H9 (cell line): ENCODE measurements at places on chromosomes 2 and 18. TPM values are rescaled to one million over a fixed set of nuclear protein-coding genes. Genes with fewer than 3 reads are reported as not detected.

Gene RAPGEF4
- 1.4 and 1.5 TPM in 2 replicates for total RNA-seq

Gene NEU2
- not detected in 2 replicates for total RNA-seq

Gene CDCA7
- total RNA-seq: 48.9 and 50.3 TPM in 2 replicates

Gene AKAIN1
- not detected in 2 replicates for total RNA-seq

- no peak for DNase-seq
- peaks cover 47% of the 10 kb centered on the region for H3K36me3 ChIP-seq
- H3K27ac ChIP-seq: no peak overlapping the region
- H3K4me3 ChIP-seq: no peak overlapping the region
- H3K27me3 ChIP-seq: no peaks in the 10 kb centered on the region
These were observed 2.9 kb downstream of the DUSP11 start for GRCh38 chr2:73776869-73777519.

DNA sequence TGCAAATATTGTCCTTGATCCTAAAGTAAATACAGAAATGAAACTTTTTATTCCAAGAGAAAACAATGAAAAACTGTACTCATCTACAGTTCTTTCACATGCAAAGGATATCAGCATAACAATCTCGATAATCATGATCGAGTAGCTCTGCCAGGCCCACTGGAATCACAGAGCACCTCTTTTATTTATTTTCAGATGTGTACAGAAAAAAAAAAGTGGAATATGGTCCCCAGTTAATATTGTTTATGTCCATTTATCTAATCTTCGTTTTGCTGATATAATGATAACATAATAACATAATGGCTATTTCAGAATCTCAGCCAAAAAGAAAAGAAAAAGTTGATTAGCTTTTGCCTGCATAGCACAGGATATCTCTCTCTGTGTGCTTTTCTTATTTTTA, 6.5 kb downstream of the ZNF385B start:
- no peaks in the 10 kb centered on the region for H3K36me3 ChIP-seq
- H3K4me3 ChIP-seq: no peak overlapping the region
- H3K4me1 ChIP-seq: no peaks in the 10 kb centered on the region
- H3K27ac ChIP-seq: no peak overlapping the region

DNA sequence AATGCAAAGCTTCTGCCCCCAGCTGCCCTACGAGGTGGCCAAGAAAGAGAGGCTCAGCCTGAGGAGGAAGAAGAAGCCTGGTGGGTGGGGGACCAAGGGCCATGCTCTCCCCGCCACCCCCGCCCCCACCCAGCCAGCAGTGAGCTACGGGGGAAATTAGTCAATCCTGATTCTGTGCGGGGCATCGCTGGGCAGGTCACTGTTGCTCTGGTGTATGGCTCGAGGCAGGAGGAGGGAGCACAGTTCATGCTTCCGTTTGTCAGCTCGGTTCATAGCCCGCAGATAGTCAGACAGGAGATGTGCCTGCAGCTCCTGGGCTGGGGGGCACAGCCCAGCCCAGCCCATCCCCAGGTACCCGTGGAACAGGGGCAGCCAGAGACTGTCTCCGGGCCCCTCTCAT, 17.1 kb downstream of the RAMP1 start:
- no peak overlapping the region for H3K27ac ChIP-seq
- no peak overlapping the region for H3K4me3 ChIP-seq
- no peaks in the 10 kb centered on the region; the same call in 1 of the 2 replicates for H3K4me1 ChIP-seq
- H3K36me3 ChIP-seq: no peaks in the 10 kb centered on the region; the same call in 2 of the 3 replicates

DNA sequence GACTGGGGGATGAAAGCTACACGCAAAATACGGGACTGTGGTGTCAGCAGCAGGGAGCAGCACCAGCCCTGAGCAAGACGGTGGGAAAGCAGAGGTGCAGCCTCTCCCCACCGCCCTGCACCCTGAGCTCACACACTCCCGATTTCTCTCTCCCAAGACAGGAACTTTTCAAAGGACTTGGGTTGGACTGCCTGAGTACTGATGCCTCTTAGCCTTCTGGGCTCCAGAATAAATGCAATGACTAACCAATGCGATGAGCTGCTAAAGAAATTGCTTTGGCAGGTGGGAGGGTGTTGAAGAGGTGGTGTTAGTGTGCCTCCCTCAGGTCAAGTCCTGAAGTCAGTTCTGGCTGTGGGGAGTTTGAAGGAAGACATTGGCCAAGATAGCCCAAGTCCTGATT, 9.6 kb downstream of the TRIM54 start:
- no peak overlapping the region for H3K27ac ChIP-seq
- H3K4me3 ChIP-seq: no peak overlapping the region
- H3K36me3 ChIP-seq: no peaks in the 10 kb centered on the region
- no peaks in the 10 kb centered on the region; the same call in 1 of the 2 replicates for H3K4me1 ChIP-seq

DNA sequence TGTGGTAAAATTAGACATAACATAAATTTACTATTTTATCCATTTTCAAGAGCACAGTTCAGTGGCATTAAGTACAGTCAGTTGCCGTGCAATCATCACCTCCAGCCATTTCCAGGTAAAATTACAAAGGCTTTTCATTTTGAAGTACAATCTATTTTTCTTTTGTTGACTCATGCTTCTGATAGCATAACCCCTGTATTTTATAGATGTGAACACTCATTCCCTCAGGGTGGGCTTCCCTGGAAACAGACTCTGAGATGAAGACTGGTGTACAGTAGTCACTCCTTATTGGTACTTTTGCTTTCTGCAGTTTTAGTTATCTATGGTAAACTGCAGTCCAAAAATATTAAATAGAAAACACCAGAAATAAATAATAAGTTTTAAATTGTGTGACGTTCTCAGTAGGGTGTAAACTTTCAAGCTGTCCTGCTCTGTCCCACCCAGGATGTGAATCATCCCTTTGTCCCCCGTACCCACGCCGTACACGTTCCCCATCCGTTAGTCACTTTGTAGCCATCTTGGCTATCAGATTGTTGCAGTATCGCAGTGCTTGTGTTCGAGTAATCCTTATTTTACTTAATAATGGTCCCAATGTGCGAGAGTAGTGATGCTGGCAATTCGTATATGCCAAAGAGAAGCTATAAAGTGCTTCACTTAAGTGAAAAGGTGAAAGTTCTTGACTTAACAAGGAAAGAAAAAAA, 41.1 kb upstream of the NAB1 start:
- H3K27ac ChIP-seq: no peak overlapping the region
- H3K36me3 ChIP-seq: peaks cover 10% of the 10 kb centered on the region
- no peaks in the 10 kb centered on the region for H3K4me1 ChIP-seq
- H3K27me3 ChIP-seq: no peaks in the 10 kb centered on the region
- H3K4me3 ChIP-seq: no peak overlapping the region
- no peak for DNase-seq

GRCh38 chr2:133768658-133769435, 200.6 kb upstream of the NCKAP5 start:
- no peaks in the 10 kb centered on the region for H3K27me3 ChIP-seq
- H3K36me3 ChIP-seq: no peaks in the 10 kb centered on the region
- H3K4me3 ChIP-seq: no peak overlapping the region

GRCh38 chr2:20108655-20109396, 57.4 kb upstream of the LAPTM4A start:
- H3K27me3 ChIP-seq: no peaks in the 10 kb centered on the region
- no peaks in the 10 kb centered on the region for H3K4me1 ChIP-seq
- no peaks in the 10 kb centered on the region for H3K36me3 ChIP-seq
- no peak overlapping the region for H3K4me3 ChIP-seq

DNA sequence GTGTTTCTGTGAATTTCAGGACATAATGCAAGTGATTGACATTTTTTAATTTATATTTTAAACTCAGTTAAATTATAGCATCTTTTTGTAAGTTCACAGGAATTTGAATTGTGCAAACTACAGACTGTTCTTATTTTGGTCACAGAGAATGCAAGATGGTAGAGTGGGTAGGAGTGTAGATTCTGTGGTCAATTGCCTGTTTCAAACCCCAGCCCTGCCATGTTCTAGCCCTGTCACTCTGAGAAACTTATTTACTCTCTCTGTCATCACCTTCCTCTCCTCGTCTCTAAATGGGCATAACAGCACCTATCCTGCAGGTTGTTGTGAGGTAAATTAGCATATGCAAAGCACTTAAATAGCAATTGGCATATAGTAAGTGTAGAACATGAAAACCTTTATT, 879.8 kb downstream of the CPS1 start:
- H3K36me3 ChIP-seq: no peaks in the 10 kb centered on the region
- no peak overlapping the region for H3K4me3 ChIP-seq
- no peak overlapping the region for H3K27ac ChIP-seq
- DNase-seq: no peak
- H3K27me3 ChIP-seq: no peaks in the 10 kb centered on the region

- H3K27me3 ChIP-seq: no peaks in the 10 kb centered on the region
- no peaks in the 10 kb centered on the region for H3K4me1 ChIP-seq
- no peak overlapping the region for H3K27ac ChIP-seq
- no peak overlapping the region for H3K4me3 ChIP-seq
- peaks cover 4% of the 10 kb centered on the region for H3K36me3 ChIP-seq
- no peak for DNase-seq
These were observed 75.8 kb downstream of the KIDINS220 start for GRCh38 chr2:8761529-8762164.

GRCh38 chr2:52386433-52387030, 1354.6 kb upstream of the NRXN1 start:
- H3K27me3 ChIP-seq: no peaks in the 10 kb centered on the region
- DNase-seq: no peak
- no peaks in the 10 kb centered on the region for H3K4me1 ChIP-seq

GRCh38 chr2:221405521-221405920, 166.6 kb downstream of the EPHA4 start:
- no peak for DNase-seq
- H3K4me1 ChIP-seq: no peaks in the 10 kb centered on the region
- H3K4me3 ChIP-seq: no peak overlapping the region
- H3K36me3 ChIP-seq: no peaks in the 10 kb centered on the region
- no peaks in the 10 kb centered on the region for H3K27me3 ChIP-seq

DNA sequence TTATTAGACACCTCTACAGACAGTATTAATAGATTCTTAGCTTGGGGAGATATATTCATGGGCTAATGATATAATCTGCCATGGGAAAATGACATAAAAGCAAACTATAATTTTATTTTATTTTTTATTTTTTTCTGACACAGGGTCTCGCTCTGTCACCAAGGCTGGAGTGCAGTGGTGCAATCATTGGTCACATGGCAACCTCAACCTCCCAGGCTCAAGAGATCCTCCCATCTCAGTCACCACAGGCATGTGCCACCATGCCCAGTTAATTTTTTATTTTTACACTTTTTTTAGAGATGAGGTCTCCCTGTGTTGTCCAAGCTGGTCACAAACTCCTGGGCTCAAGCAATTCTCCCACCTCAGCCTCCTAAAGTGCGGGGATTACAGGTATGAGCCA, 39.3 kb downstream of the RTN4 start:
- no peak overlapping the region for H3K4me3 ChIP-seq
- no peak overlapping the region for H3K27ac ChIP-seq

- peaks cover 5% of the 10 kb centered on the region; the same call in 2 of the 3 replicates for H3K36me3 ChIP-seq
- H3K27me3 ChIP-seq: no peaks in the 10 kb centered on the region
- H3K27ac ChIP-seq: no peak overlapping the region
- no peak for DNase-seq
These were observed 17.5 kb downstream of the MAP4K3 start for GRCh38 chr2:39419282-39420223.

GRCh38 chr18:46573156-46573555, 83.9 kb downstream of the LOXHD1 start:
- no peaks in the 10 kb centered on the region for H3K27me3 ChIP-seq
- H3K4me3 ChIP-seq: no peak overlapping the region
- H3K27ac ChIP-seq: no peak overlapping the region
- no peak for DNase-seq
- H3K4me1 ChIP-seq: no peaks in the 10 kb centered on the region

DNA sequence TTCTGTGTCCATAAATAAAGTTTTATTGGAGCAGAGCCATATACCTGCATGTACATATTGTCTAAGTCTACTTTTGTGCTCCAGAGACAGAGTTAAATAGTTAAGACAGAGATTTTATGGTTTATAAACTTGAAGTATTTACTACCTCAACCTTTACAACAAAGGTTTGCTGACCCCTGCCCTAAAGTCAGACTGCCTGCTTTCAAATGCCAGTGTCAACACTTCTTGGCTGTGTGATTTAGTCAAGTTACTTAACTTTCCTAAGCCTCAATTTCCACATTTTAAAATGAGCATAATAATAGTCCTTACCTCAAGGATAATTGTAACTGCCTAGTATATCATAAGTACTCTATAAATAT, 44.4 kb upstream of the ITPRID2 start:
- DNase-seq: no peak
- no peaks in the 10 kb centered on the region for H3K27me3 ChIP-seq
- no peaks in the 10 kb centered on the region for H3K4me1 ChIP-seq
- H3K36me3 ChIP-seq: no peaks in the 10 kb centered on the region
- H3K27ac ChIP-seq: no peak overlapping the region
- no peak overlapping the region for H3K4me3 ChIP-seq

- H3K27me3 ChIP-seq: no peaks in the 10 kb centered on the region; the same call in 1 of the 2 replicates
- no peaks in the 10 kb centered on the region for H3K36me3 ChIP-seq
- no peak overlapping the region for H3K27ac ChIP-seq
- H3K4me1 ChIP-seq: no peaks in the 10 kb centered on the region
These were observed 113.1 kb downstream of the NFATC1 start for GRCh38 chr18:79508565-79509535.

- peak; percentile 67 for DNase-seq
- no peaks in the 10 kb centered on the region for H3K36me3 ChIP-seq
- no peak overlapping the region for H3K4me3 ChIP-seq
- H3K27me3 ChIP-seq: no peaks in the 10 kb centered on the region
These were observed 50.8 kb downstream of the TRABD2A start for GRCh38 chr2:84830095-84830494.

DNA sequence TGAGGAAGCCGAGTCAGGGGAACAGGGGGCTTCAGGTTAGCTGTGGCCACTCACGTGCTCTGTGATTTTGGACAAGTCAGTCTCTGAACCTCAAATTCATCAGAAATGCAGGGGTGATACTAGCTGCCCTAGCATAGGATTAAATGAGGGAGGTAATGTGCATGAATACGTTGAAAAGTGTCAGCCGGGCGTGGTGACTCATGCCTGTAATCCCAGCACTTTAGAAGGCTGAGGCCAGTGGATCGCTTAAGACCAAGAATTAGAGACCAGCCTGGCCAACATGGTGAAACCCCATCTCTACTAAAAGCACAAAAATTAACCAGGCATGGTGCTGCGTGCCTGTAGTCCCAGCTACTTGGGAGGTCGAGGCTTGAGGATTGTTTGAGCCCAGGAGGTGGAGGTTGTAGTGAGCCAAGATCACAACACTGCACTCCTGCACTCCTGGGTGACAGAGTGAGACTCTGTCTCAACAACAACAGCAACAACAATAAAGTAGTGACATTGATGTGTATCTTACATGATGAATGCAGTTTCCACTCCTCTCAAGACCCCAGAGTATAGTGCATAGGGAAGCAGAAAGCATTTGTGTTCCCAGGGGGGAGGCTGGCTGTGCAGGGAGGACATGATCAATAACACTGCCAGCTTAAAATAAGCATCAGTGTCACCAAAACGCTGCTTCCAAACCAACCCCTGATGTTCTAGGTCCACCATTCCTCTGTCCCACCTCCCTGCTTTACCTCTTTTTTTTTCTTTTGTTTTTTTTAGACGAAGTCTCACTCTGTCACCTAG, 68.8 kb downstream of the HNRNPLL start:
- H3K4me1 ChIP-seq: no peaks in the 10 kb centered on the region
- H3K4me3 ChIP-seq: no peak overlapping the region
- no peak overlapping the region for H3K27ac ChIP-seq
- H3K27me3 ChIP-seq: no peaks in the 10 kb centered on the region; the same call in 1 of the 2 replicates
- DNase-seq: no peak
- H3K36me3 ChIP-seq: no peaks in the 10 kb centered on the region

- DNase-seq: no peak
- H3K27me3 ChIP-seq: no peaks in the 10 kb centered on the region
- no peak overlapping the region for H3K4me3 ChIP-seq
- H3K4me1 ChIP-seq: no peaks in the 10 kb centered on the region
These were observed 38.3 kb upstream of the ST3GAL5 start for GRCh38 chr2:85926931-85927661.

GRCh38 chr2:104840156-104840555, 13.8 kb upstream of the POU3F3 start:
- H3K27me3 ChIP-seq: peaks cover 26% of the 10 kb centered on the region
- H3K27ac ChIP-seq: no peak overlapping the region
- no peak overlapping the region for H3K4me3 ChIP-seq
- H3K36me3 ChIP-seq: no peaks in the 10 kb centered on the region
- H3K4me1 ChIP-seq: no peaks in the 10 kb centered on the region
